ENCODE measurements at places on chromosomes 11 and 22. TPM values are rescaled to one million over a fixed set of nuclear protein-coding genes. Genes with fewer than 3 reads are reported as not detected.
A peak's percentile ranks its signal among the peaks of the same experiment; 100 is the strongest.

The PPP1CA gene
- total RNA-seq, result 134 TPM

The OR51E2 gene
- total RNA-seq, result not detected

GRCh38 chr11:8717544-8717875, 34.9 kb downstream of the RPL27A start:
- DNase-seq, result no peak

DNA sequence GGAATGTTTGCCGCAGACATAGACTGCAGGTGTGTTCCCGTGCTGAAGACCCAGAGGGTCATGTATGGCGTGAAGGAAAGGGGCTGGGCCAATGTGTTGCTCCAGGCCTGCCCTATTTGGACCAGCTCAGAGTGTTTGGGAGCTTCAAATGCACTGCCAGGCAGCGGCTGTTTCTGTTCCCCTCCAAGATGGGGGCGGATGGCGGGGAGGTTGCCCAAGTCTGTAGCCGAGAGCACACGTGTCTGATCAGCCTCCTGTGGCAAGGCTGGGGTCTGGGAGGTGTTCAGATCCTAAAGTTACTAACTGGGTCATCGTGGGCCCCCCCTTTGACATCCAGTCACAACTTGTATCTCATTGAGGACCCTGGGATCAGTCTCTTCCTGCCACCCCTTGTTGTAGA, 45.5 kb downstream of the CACNA1I start:
- DNase-seq, result no peak

GRCh38 chr11:117199053-117199915, at the start of gene TAGLN:
TSS of gene TAGLN (plus strand) at chr11:117199370. CDS start at chr11:117203014, 3,644 bp downstream.
- peak; percentile 78 for DNase-seq

All from upper lobe of right lung (tissue), 1 donor.